ENCODE measurements at places on chromosomes 3 and 15.

DNA sequence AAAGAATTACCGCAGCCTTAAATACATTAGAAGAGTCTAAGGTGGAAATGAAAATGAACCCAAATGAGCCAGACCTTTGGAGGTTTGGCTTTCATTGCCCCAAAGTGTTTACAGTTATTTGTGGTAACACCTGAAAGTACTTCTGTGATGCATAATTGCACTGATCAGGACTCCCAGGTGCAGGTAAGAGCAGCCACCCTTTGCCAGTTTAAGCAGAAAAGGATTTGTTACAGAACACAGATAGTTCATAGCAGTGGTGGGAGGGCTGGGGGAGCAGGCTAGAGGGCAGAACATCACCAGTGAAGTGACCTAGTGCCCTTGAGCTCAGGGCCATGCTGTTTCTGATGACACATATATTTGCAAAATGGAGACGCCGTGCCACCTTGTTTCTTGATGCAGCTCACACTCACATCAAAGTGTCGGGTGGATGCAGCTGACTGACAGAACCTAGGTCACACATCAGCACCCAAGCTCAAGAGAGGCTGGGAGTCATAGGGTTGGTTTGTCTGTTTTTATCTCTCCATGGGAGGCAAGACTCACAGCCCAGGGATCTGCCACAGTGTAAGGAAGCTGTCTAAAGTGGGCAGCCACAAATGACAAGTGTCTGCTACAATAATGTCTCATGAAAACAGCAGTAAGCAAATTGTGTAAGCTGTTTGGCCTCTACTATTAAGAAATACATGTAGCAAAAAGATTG lies 49.1 kb downstream of the NEK11 start:
- DNase-seq = no peak

DNA sequence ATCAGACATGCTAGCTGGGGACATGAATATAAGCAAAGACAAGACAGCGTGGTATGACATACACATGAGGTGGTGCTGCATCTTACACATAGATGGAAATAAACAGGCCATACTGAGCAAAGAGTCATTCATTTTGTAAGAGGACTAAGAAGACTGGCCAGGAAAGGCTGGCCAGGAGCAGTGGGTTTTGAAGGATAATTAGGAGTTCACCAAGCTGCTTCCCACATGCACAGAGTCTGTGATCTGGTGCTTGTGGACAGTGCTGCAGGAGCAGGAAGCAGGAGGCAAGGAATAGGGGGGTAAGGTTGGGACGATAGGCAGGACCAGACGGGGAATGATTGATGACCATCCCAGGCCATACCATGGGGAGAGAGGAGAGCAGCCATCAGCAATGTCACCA lies 41.5 kb downstream of the ST8SIA2 start:
- DNase-seq = no peak

- DNase-seq = no peak
These were observed at the start of gene NRG4 for GRCh38 chr15:76011627-76012551. NRG4 (minus strand) TSS chr15:76012424; CDS start chr15:76011230, 1,194 bp downstream.

DNA sequence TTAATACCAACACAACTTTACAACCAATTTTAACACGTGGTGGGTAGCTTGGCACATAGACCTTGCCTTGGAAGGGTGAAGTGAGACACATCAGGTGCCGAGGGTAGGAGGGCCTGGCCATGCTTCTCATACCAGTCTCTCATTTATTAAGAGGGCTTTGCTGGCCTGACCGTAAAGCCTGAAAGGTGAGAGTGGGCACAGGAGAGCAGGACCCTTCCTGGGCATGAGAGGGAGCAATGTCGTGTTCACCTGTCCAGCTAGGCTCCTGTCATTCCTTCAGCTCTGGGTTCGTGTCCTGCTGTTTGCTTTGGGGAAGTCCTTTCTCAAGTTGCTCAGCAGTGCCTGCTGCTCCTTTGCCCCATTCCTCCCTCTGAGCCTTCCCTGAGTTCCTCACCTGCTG lies 294.4 kb downstream of the EPHB1 start:
- DNase-seq = no peak

- DNase-seq = no peak
These were observed 3.4 kb downstream of the ANKRD28 start for GRCh38 chr3:15794303-15794771.

DNA sequence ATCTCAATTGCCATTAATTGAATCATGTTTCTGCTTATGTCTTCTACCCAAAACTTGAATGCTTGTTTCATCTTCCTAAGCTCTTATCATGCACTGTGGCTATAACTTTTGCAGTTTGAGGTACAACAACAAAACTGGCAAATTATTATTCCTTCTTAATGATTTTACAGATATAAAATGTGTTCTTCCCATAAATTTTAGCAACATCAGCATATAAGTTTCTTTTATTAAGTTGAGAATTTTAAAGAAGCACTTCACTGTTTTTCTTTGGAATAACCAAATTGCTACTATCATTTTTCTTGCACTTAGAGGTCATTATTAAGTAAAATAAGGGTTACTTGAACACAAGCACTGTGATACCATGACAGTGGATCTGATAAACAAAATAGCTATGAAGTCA lies 862.6 kb upstream of the CADM2 start:
- DNase-seq = no peak

- DNase-seq = no peak
These were observed 5.7 kb downstream of the ATP13A3 start for GRCh38 chr3:194481103-194481502.

DNA sequence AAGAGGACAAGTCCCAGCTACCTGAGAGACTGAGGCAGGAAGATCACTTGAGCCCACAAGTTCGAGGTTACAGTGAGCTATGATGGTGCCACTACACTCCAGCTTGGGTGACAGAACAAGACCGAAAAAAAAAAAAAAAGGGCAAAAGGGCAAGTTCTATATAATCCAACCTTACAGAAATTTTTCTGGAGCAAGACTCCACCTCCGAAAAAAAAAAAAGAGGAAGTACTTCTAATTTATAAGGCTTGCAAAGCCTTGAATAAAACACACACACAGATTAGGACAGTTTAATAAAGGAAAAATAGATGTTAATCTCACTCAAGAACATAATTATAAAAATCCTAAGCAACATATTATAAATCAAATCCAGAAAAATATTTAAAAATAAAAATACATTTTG lies 14.4 kb upstream of the XYLB start:
- DNase-seq = no peak

GRCh38 chr3:79018671-79019136 lies 749.1 kb downstream of the ROBO1 start:
- no peak for DNase-seq

DNA sequence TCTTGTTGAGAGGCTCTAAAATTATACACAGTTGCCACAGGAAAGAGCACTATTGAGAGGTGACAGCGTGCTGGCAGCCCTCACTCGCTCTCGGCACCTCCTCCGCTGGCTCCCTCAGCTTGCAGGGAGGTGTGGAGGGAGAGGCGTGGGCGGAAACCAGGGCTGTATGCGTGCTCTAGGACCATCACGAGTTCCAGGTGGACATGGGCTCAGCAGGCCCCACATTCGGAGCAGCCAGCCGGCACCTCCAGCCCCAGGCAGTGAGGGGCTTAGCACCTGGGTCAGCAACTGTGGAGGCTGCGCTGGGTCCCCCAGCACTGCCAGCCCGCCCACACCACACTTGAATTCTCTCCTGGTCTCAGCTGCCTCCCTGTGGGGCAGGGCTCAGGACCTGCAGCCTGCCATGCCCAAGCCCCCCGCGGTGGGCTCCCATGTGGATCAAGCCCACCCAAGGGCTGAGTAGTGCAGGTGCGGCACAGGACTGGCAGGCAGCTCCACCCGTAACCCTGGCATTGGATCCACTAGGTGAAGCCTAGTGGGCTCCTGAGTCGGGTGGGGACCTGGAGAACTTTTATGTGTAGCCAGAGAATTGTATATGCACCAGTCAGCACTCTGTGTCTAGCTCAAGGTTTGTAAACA lies 460.6 kb upstream of the ALCAM start:
- DNase-seq = no peak

DNA sequence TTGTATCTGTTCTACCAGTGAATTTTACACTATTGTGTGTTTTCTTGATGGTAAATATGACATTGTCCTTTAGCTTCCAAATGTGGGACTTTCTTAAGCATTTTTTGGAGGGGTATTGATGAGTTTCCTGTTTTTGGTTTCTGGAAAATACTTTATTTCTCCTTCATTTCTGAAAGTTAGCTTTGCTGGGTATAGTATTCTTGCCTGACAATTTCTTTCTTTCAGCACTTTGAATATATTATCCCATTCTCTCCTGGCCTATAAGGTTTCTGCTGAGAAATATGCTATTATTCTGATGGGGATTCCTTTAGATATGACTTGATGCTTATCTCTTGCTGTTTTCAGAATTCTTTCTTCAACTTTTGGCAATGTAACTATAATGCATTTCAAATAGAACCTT lies 15.4 kb upstream of the ATP2C1 start:
- no peak for DNase-seq

DNA sequence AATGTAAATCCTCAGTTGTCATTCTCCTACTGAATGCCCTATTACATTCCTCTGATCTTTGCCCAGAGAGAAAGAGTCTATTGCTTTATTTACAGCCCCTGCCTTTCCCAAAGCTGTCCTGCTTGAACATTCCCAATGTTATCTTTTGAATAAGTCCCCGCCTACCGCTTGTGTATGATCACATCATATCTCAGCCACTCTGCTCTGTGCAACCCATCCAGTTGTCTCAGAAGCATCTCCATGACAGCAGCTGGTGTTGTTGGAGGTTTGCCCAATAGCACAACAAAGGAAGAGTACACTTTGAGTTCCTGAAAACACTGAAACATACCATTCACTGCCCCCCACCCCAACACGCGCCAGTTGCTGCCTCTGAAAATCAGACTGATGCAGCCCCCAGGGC lies 22.0 kb upstream of the FAM3D start:
- DNase-seq = no peak

- DNase-seq = no peak
These were observed 22.4 kb upstream of the MEIS2 start for GRCh38 chr15:37122703-37123102.

DNA sequence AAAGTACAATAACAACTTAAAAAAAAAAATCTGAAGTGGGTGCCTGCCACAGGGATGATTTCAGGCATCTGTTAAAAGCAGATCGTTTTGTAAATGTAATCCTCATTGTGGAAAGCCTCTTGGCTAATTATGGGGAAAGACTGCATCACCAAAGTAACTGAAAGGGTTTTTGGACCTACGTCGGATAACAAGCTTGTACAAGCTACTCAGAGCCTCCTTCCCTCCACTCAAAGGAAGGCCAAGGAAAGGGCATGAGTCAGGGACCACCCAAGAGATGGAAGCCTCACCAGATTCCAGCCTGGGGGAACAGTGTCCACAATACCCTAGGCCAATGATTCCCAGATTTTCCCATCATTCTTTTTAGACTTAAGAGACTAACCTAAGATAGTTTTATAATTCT lies 84.3 kb downstream of the ATP1B3 start:
- no peak for DNase-seq

DNA sequence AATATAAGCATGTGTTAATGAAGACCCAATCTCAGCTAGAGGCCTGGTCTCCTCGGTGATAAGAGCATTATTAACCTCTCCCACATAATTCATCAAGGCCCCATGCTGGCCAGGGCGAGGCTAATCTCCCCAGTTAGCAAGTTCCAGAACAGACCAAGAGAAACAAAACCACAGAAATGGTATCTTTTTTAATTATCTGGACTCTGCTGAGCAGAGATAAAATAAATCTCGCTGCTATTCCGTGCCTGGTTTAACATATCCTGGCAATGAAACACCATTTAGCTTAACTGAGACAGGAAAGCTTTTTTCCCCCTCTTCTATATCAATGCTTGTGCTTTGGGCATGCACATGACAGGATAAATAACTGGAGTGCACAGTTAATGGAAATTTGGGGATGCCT lies 72.5 kb upstream of the ARHGEF3 start:
- DNase-seq = no peak

DNA sequence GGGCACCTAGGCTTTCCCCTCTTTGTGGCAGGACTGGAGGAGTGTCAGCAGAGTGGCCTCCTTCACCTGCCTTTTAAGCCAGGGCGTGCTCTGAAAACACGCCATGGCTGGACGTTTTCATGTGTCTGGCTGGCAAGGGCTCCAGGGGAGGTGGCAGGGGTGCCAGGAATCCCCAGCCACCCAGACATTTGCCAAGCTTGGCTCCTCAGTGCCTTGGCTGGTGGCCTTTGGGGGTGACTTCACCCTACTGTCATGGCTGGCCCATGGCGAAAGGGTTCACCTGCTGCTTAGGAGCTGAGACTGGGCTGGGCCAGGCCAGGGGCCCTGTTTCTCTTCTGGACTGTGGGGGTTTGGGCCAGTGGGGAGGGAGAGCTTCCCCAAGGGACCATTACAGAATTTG lies 17.6 kb downstream of the KLF13 start:
- DNase-seq = no peak

DNA sequence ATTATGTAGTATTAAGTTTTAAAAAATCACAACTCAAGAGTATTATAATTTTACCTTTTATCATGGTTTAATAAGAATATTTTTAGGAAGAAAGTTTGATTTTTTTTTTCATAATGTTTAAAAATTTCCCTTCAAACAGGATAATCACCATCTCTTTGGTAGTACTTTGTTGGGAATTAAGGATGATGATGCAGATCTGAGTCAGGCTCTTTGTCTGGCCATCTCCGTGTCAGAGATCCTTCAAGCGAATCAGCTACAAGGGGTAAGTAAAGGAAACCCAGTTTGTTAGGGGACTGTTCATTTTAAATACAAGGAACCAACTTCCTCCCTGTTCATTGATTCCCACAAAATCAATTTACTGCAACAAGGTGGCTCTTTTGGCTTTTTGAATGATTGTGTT lies 36.8 kb upstream of the NIT2 start:
- no peak for DNase-seq

DNA sequence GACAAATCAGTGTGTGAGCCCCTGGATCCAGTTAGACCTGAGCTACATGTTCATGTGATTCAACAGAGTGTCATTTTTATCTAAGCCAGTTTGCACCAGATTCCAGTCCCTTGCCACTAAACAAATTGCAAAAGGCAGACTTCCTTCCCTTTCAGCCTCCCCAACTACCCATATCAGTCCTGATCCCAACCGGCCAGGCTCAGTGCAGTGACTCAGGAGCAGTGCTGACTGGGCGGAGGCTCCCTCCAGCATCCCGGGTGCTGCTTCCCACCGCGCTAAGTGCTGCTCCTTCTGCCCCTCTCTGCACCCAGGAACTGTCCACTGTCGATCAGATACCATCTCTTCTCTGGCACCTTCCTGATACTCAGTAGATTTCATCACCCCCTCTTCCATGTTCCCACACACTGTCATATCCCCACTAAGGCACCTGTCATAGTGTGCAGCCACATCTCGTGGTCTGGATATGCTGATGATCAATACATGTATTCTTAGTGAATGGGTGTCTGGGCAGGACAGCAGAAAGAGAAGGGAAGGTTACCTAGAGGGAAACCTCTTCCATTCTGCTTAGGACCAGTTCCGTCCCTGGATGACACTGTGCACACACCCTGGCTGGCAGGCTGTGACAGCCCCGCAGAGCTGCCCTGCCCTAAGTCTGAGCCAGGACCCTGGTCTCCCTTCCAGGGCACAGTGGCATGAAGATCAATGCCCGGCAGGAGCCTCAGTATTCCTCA lies 108.8 kb upstream of the RAD18 start:
- DNase-seq = no peak
